Glutamatergic neuron (in vitro differentiated cells): ENCODE measurements at places on chromosomes 5 and 9.

DNA sequence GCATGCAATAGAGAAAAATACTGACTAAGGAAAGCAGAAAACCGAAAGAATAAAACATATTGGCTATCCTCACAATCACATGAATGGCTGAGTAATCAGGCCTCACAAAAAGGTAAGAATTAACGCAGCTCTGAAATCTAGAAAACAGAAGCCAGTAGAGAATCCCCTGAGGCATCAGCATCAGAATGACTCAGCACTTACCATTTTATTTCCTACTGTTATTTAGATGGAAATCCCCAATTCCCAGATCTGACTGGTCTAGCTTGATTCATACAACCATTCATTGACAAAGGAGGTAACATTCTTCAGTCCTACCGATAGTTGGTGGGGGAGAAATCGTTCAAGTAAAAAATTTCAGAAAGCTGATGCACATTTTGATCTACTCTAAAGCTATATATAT, 1408.4 kb upstream of the WWC1 start:
- no peak for DNase-seq

GRCh38 chr9:104779334-104779733, 15.4 kb downstream of the NIPSNAP3B start:
- no peak for DNase-seq

DNA sequence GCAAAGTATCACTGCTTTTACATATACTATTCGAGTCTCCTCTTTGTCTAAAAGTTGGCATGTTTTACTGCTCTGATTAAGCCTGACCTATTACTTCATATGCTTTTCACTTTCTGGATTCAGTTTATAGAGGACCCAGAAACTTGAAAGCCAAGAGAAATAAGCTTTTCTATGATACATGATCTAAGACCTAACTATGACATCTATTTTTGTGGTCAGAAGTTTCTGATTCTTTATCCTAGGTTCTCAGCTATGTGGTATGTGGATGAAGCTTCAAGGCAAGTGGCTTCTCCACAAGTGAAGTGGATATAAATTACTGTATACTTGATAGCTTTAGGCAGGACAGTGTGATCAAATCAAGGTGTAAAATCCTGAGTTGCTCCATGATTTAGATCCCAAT, 6.3 kb downstream of the EDIL3 start:
- no peak for DNase-seq

DNA sequence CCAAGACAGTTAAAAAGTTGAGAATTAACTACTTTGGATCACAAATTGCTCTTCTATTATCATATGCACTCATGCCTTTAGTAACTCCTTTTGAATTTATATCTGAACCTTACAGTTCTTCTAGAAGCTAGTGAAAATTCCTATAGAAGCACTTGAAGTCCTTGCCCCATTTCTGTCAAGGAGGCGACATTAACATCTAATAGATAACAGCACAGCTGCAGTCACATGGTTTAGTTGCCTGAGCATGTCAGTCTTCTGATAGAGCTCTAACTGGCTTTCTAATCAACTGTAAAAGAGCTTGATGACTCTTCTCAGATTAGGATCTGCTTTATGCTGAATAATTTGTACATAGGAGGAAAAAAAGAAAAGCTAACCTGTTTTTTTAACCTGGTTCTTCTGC, 9.0 kb downstream of the RFESD start:
- no peak for DNase-seq

DNA sequence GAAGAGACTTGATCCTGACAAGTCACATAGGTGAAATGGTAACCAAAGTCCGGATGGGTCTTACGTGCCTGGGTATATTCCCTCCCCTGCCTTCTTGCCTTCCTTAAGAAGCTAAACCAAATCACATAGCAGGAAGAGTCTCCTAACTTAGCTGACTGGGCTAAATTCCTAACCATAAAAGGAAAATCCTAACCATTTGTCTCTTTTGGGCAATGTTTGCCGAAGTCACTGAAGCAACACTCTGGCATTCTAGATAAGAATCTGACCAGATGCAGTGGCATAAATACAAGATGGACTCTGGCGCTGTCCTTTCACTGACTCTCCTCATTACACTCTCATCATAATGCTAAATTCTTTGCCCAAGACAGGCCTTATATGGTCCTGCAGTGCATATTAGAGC, 625.5 kb upstream of the RORB start:
- DNase-seq = no peak

GRCh38 chr5:78544561-78545201, 103.9 kb downstream of the LHFPL2 start:
- no peak for DNase-seq

- no peak for DNase-seq
Measured at GRCh38 chr5:71887680-71888079, 168.6 kb downstream of the CARTPT start.

DNA sequence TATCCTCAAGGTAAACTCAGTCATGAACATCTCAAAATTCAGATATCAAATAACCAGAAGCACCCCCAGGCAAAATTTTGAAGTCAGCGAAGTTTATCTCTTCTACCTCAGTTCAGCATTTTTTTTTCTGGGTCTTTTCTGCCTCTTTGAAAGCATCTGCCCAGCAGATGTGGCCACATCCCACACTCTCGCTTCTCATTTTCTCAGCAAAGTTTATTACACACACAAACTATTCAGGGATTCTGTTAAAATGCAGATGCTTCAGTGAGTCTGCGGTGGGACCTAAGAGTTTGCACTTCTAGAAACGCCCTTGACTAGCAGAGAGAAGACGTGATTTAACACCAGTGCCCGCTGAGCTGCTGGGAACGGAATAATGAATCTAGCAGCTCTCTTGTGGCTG, 19.3 kb downstream of the RASEF start:
- no peak for DNase-seq

DNA sequence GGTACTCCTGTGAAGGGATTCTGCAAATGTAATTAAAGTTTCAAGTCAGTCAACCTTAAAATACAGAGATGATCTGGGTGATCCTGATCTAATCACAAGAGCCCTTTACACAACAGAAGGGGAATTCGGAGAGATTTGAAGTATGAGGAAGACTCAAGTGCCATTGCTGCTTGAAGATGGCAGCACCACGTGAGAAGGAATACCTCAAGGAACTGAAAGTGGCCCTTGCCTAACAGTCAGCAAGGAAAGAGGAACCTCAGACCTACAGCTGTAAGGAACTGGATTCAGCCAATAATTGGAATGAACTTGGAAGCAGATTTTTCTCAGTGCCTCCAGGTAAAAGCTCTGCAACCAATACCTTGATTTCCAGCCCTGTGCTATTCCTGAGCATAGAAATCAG, 87.4 kb downstream of the THBS4 start:
- no peak for DNase-seq

GRCh38 chr9:95363051-95363841, 45.7 kb upstream of the FANCC start:
- no peak for DNase-seq

GRCh38 chr9:114652776-114653555, 4.6 kb downstream of the TEX53 start:
- DNase-seq = no peak

GRCh38 chr9:129177443-129177790, 644 bp downstream of the IER5L start:
- DNase-seq = no peak
